CD4-positive, alpha-beta T cell (primary cell): ENCODE measurements at places on chromosomes 13 and 19.
A peak's percentile ranks its signal among the peaks of the same experiment; 100 is the strongest.

- DNase-seq: peak; percentile 52
These were observed 1.6 kb upstream of the BBC3 start for GRCh38 chr19:47232422-47233211.

DNA sequence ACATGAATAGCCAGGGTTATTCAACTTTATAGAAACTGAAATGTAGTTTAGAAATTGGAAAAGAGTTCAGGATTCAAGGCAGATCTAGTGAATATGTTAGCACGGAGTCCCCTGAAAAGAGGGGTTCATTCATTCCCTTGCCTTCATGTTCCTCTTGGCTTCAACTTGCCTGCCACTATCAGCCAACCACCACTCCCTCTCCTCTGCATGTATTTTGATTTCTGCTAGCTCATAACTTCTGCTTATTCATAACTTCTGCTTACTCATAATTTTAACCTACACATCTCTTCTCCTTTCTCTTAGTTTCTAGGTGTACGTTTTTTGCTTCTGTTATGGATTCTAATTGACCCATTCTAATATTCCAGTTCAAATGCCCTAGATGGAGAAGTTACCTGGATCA is 5.5 kb upstream of the SERTM1 start:
- no peak for DNase-seq

GRCh38 chr19:46862503-46862834 is 1.7 kb downstream of the ARHGAP35 start:
- DNase-seq: no peak

GRCh38 chr19:2587001-2587719 is 111.2 kb downstream of the GADD45B start:
- no peak for DNase-seq

GRCh38 chr13:108477376-108477775 is 152.0 kb upstream of the MYO16 start:
- no peak for DNase-seq

GRCh38 chr13:101817898-101818297 is 365.4 kb downstream of the ITGBL1 start:
- no peak for DNase-seq

- no peak for DNase-seq
These were observed 10.9 kb upstream of the ZBTB32 start for GRCh38 chr19:35693422-35693821.

DNA sequence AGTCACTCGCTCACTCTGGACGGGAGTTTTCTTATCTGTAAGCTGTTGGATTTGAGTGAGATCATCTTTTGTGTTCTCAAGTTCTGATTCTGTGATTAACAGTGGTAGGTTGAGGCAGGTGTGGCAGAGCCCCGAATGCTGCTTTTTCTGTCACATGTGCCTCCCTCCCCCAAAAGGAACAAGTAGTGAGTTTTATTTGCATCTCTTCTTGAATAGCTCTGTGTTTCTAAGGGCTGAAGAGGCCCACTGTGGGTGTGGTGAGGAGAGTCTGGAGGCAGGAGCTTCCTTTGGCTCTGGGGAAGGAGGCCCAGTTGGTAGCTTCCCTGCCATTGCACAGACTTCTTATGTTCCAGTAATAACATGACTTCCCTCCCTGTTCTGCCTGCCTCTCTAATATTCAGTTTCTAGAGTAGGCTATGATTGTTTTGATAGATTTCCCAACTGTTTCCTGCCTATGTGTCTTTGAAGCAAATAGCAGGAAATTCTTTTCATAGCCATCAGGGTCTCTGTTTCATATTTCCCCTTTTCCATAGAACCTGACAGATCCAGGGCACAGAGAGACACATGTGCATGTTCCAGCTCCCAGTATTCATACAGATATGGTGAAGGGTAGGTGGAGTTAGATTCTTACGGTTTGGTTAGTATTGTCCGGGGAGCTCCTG is 23.9 kb upstream of the CXCL17 start:
- DNase-seq: no peak

GRCh38 chr19:45636902-45637301 is 2.3 kb downstream of the EML2 start:
- no peak for DNase-seq

GRCh38 chr13:71309905-71310304 is 557.1 kb downstream of the DACH1 start:
- DNase-seq: no peak

DNA sequence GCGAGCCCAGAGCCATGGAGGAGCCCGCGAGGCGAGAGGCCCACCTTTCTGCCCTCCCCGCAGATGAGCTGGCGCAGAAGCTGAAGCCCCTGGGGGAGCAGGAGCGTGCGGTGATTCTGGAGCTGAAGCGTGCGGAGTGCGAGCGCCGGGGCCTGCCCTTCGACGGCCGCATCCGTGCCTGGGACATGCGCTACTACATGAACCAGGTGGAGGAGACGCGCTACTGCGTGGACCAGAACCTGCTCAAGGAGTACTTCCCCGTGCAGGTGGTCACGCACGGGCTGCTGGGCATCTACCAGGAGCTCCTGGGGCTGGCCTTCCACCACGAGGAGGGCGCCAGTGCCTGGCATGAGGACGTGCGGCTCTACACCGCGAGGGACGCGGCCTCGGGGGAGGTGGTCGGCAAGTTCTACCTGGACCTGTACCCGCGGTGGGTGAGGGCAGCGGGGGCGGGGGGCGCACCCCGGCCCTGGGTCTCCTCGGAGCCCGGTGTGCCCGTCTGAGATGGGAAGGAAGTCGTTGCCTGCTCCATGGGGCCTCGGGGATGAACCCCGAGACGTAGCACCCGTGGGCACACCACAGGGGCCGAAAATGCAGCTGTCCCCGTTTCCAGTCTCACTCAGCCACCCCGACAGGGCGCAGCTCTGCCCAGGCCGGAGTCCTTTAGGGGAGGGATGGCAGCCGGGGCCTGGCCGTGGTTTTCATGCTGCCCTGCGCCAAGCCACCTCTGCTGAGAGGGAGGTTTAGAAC is 12.1 kb upstream of the ZNF554 start:
- no peak for DNase-seq

- no peak for DNase-seq
These were observed 7.2 kb downstream of the MAST3 start for GRCh38 chr19:18104793-18105131.

DNA sequence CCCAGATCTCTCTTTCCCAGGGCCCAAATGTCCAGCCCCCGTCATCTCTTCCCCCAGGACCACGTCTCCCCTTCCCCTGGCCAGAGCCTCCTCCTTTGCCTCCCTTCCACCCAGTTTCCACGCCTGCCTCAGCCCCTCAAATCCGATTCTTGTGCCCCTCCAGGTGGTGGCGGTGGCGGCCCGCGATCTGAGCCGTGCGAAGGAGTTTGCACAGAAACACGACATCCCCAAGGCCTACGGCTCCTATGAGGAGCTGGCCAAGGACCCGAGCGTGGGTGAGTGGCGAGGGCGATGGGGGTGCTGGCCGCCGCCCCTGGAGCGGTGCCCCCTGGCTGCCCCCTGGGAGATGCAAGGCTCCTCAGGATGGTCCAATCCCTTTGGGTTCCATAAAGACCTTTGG is 1.3 kb downstream of the DHDH start:
- DNase-seq: no peak

- no peak for DNase-seq
These were observed 85.1 kb downstream of the TNFRSF19 start for GRCh38 chr13:23655321-23655720.

DNA sequence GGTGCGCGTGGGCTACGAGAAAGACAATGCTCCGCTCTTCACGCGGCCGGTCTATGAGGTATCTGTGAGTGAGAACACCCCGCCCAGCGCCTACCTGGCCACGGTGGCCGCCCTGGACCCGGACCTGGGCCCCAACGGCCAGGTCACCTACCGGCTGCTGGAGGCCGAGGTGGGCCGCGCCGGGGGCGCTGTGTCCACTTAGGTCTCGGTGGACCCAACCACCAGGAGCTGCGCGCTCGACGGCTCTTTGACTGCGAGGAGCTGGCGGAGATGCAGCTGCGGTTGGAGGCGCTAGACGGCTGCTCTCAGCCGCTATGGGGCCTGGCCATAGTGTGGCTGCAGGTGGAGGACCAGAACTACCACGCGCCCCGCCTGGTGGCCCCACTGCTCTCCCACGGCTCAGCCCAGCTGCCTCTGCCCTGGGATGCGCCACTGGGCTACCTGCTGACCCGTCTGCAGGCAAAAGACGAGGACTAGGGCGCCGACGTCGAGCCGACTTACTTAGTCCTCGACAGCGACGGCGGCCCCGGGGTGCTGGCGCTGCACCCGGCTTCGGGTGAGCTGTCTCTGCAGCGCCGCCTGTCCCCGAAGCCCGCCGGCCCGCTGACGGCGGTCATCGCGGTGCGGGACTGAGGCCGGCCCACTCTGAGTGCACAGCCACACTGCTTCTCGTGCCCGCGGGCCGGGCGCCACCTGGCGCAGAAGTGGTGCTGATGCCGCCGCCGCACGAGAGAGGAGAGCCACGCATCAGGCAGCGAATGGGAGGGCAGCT is 173.0 kb downstream of the OLFM4 start:
- no peak for DNase-seq

- DNase-seq: no peak
These were observed 311.6 kb downstream of the MZT1 start for GRCh38 chr13:72415817-72416216.

DNA sequence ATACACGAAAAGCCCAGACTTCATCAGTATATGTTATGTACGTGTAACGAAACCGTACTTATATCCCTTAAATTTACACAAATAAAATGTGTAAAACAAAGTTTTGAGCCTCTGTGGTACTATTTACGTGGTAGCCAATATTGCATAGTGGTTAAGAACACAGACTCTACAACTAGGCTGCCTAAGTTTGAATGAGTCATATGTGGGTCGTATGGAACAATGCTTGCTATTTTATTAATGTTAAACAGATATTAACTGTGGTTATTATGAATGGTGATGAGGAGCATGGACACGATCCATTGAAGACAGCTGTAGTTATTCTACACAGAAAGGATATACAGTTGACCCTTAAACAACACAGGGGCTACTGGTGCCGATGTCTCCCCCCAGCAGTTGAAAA is 42.5 kb downstream of the DPY19L3 start:
- DNase-seq: no peak

DNA sequence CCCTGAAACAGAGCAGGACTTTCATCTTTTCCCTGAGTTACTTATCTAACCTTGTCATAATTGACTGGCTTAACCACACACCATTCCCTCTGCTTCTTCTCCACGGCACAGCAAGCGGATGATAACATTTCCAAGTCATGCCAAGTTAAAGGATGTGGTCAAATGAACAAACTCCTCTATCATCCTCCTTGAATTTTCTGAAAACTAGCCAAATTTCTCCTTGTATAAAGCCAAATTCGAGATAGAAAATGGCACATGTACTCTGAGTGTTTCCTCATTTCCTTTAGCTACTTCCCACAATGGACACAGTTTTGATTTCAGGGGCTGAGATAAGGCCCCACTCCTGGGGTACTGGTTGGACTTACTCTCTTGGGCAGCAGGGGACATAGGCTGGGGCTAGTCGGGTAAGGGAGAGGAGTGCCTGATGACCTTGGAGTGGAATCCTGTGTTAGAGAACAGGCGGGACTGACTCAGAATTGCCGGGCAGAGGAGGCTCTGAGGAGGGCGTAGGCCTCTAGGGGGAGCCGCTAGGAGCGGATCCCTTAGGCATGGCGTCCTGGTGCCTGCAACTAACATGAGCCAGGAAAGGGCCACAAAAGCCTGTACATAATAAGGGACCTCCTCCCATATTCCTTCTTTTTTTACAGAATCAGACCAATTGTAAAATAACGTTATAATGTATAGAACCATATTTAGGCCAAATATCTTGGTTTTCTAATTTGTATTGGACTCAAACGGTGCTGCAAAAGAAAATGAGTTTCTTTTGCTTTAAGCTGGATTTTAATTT is 20.3 kb upstream of the TMTC4 start:
- DNase-seq: no peak

- no peak for DNase-seq
These were observed 140.0 kb downstream of the SIPA1L3 start for GRCh38 chr19:38047049-38047438.

DNA sequence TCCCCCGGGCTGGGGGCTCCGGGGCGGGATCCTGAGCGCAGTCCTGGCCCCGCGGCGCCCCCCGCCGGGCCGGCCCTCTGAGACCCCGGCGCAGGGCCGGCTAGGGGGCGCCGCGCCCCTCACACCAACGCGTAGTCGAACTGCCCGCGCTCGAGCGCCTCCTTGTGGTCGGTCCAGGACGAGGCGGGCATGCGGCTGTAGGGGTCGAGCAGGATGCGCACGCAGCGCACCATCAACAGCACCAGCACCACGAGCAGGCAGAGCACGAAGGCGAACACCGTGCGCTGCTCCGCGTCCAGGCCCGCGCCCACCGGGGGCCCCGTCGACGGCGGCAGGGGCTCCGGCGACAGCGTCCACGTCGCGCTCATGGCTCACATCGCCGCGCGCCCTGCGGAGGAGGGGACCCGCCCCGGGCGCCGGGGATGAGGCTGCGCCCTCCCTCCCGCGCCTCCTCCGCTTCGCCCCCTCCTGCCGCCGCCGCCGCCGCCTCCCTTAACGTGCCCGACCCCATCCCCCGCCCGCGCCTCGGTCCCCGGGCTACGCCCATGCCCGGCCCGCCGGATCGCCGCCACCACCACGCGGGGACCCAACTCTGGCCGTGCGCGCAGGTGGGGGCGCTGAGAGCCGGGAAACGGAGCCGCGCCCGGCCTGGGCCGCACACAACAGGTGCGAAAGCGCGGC is 624 bp downstream of the CTXN1 start:
- DNase-seq: peak; percentile 74

DNA sequence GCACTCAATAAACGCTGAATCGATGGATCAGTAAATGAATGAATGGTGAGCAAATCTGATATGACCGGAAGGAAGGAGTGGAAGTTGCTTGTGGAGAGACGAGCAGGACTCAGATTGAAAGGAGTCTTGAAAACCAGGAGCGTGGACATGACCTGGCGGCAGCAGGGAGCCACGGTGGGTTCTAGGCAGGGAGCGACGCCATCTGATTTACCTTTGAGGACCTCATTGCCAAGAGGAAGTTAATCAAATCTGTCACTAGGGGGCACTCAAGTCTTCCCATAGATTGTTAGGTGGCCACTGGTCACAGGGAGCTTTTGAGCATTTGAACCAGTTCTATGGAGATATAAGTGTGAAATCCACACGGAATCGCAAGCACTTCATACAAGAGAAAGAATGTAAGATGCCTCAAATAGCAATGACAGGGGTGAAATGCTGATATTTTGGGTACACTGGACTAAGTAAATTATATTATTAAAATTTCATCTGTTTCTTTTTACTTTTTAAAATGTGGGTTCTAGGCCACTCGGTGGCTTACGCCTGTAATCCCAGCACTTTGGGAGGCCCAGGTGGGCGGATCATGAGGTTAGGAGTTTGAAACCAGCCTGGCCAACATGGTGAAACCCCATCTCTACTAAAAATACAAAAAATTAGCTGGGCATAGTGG is 9.2 kb upstream of the FBN3 start:
- DNase-seq: peak; percentile 14

- DNase-seq: peak; percentile 68
These were observed 52.0 kb downstream of the NWD1 start for GRCh38 chr19:16771618-16772017.

- DNase-seq: peak; percentile 16
These were observed 659 bp downstream of the GNA11 start for GRCh38 chr19:3094601-3095440.

GRCh38 chr13:103178986-103179943 is 113.0 kb upstream of the SLC10A2 start:
- DNase-seq: no peak
